ENCODE measurements at places on chromosomes 2 and 18.

GRCh38 chr2:68302281-68302875 is 17.4 kb downstream of the CNRIP1 start:
- no peak for DNase-seq

GRCh38 chr2:49943944-49944778 is 789.8 kb upstream of the FSHR start:
- DNase-seq = no peak

GRCh38 chr2:201891676-201892075 is 85.3 kb downstream of the CDK15 start:
- no peak for DNase-seq

DNA sequence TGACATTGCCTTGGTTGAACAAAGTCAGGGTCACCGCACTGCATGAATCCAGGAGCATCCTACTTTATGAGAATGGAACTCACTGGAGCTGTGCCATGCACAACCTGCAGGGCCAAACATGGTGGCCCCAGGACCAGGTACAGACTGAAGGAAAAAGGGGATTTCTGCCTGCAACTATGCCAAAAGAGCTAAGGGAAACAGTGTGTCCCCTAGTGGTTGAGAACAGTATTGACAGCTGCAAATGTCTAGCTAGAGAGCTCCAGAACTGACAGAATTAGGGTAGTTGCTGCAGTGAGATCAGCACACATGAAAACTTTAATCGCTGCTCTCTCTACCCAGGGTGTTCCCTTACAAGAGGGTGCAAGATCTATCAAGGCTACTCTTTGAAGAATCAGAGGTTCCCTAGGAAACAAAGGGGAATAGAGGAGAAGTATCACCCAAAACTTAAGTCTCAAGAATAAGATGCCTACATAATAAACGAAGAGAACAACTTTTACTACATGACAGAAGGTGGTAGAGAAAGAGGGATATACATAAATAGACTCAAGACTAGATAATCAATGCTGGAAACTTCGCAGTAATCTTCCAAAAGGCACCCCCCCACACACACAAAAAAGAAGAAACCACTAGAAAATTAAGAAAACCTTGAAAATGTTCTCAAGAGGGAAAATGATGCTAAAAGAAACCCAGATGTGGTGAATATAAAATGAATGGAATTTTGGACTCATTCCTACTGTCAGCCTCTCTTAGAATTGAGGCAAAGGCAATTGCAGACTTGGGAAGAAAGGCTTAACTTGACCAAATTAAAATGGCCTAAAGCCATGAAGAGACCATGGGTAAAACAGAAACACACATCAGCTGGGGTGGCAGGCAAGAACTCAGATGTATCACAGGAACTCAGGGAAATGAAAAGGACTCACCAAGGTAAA is 43.6 kb upstream of the IHH start:
- DNase-seq = no peak

- no peak for DNase-seq
Measured at GRCh38 chr2:63054841-63055225, 4.2 kb downstream of the OTX1 start.

DNA sequence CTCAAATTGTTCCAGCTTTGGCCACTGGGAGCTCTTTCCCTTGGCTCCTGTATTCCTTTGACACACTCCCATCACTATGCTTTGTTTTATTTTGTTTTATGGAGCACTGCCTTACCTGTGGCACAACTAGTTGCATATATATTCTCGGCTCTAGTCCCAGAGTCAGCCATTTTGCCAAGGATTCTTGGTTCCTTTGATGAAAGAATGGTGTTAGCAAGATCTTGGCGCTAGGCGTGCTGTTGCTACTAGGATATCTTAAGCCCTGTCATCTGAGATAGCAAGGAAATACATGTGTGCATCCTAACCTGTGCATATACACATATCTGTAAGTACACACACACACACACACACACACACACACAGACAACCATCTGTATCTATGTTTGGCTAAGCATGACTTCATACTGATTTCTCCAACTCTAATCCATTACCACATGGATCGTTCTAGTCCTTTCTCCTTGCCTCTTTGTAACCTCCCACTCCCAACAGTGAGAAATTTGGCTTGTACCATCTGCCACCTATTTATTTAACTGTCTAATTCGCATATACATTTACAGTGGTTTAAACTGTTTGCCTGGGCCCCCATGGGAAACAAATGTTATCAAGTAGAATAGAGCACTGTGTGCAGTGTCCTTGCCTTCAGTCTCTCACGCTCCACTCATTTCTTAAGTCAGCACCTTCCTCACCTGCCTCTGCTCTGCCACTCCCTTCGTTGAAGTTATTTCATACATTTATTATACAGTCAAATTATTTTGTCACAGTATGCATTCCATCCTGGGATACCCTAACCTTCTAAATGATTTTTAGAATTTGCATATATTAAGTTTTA is 137.5 kb upstream of the MAP3K20 start:
- DNase-seq = no peak

DNA sequence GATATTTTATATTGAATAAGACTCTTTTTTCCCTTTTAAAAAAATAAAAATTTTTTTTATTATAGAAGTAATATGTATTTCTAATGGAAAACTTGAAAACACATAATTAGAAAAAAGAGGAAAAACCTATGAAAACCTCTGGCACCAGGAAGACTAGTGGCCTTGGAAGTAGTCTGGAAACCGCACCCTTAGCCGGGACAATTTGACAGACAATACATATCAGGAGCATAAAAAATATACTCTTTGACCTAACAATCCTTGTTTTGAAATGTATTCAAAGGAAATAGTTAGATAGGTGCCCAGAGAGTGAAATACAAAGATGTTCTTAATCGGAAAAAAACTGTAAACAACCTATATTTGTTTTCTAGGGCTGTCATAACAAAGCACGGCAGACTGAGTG is 34.9 kb upstream of the FAM117B start:
- no peak for DNase-seq

DNA sequence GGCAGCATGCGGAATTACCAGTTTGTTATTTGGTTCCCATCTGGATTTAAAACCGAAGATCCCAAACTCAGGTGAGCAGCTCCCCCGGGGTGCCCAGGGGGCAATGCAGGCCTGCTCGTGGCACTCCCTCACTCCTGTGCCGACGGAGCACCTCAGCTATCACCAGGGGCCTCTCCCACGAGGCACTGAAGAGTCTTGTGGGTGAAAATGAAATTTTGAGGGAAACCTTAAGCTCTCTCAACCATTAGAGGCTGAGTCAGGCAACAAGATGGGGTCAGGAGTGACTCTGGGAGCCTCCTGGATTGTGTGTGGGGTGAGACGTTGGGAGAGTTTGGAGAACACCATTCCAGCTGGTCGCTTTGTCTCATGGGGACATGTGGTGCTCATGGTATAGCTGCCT is 189.0 kb downstream of the PRKCE start:
- no peak for DNase-seq

- DNase-seq = no peak
Measured at GRCh38 chr2:229641676-229642075, 72.7 kb downstream of the DNER start.

- DNase-seq = no peak
Measured at GRCh38 chr2:149164827-149165226, 126.3 kb downstream of the LYPD6B start.

GRCh38 chr18:62838475-62839098 is 123.2 kb downstream of the PHLPP1 start:
- no peak for DNase-seq

DNA sequence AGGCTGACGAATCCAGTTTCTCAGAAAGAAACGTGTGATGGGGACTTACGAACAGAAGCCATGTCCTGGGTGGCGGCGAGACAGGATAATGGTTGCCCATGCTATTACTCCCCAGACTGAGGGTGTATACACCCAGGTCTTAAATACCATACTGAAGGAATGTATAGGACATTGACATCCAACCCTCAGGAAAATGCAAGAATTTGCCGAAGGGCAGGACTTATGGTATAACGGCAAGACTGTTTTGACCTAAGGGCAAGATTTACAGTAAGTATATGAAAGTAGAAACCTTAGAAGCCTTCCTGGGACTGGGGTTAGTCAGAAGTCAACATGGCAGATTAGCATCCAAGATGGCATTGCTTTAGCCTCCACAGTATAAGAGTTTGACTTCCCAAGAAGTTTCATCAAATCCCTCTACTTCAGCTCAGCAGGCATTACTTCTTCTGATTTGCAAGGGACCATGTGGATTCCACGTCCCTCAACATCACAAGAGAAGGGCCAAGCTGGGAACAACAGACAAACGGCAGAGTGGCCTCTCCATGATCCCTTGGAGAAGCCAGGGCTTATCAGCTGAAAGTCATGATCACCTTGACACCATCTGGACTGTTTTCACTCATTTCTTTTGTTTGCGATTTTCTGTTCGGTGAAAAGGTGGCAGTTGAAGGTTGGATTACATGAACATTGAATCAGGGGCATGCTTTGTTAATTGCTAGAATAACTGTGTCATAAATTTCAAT is 21.1 kb downstream of the ST3GAL5 start:
- no peak for DNase-seq

GRCh38 chr2:148979919-148980277 is 58.6 kb upstream of the LYPD6B start:
- DNase-seq = no peak

GRCh38 chr2:122031544-122032263 is 276.3 kb downstream of the TSN start:
- DNase-seq = no peak

GRCh38 chr2:28568036-28568435 is 72.2 kb downstream of the PLB1 start:
- DNase-seq = no peak

DNA sequence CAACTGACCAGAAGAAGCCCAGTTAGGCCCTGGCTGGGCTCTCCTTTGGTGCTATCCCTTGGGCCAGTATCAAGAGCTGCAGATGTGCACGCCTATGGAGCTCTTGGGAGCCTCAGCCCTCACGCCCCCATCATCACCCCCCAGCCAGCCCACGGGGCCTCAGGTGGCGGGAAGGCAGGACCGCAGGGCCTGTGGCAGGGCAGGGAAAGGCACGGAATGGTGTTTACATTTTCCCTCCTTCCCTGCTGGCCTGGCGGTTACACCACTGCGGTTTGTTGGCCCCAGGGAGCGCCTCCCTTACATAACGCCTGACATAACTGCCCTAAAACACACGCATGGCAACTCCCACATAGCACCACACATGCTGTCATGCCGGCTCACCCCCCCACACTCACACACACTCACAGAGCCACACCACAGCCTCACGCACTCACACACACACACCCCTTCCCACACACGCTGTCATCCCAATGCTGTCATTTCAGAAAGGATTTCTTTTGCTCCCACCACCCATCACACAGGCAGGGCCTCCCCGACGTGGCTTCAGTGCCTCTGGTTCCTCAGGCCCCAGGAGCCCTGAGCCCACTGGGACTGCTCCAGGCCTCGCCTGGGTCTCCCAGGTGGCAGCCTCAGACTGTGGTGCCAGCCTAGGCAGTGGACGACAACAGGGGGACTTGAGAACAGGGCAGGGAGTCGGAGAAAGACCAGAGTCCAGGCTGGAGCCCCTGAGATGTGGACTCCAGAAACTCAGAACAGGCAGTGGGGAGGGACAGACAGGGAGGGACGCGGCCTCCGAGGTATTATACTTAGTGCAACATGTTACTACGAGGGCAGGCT is 15.7 kb downstream of the ZFP36L2 start:
- no peak for DNase-seq

GRCh38 chr18:79477711-79478483 is 82.2 kb downstream of the NFATC1 start:
- no peak for DNase-seq

DNA sequence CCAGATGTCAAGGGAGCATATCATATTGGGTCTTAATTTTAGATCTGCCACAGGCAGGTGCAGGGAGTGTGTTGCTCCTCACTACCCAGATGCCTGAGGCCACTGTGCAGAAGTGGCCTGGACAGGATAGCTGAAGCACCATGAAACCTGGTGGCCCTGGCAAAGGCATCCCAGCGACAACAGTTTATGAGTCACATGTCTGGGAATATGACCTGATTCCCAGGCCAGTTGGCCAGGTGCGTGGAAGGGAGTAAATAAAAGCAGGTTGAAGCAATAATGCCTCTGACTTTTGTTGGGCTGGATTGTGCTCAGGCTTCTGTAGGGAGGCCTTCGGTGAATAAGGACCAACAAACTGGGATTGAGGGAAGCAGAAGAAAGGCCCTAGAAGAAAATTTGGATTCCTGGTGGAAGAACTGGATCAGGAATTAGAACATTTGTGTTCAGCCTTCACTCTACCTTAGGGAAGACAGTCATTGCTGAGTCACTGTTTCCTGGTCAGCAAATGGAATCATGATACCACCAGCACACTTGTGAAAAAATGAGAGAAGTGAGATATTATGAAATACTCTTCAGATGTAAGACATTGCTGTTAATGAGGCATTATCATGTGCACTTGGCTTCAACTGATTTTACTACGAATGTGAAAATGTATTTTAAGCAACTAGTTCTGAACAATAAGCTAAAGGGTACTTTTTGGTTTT is 78.4 kb upstream of the ZNF516 start:
- DNase-seq = no peak

DNA sequence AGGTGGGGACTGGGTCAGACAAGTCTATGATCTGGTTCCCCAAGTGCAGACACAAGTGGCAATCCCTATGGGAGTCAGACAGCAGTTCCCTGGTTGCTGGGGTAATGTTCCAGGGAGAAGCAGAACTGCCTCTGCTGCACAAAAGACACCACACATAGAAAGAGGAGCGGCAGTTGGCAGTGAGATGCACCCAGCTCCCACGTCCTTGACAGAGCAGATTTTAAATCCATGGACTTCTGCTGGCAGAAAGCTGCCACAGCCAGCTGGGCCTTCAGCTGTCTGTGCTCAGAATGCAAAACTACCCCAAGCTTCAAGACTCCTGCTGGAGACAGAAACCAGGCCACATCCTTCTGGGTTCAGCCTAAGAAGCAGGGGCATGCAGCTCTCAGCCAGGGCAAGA is 147.2 kb downstream of the ETAA1 start:
- DNase-seq = no peak

GRCh38 chr2:191015239-191015638 is 1.3 kb upstream of the STAT1 start:
- DNase-seq = no peak

GRCh38 chr2:38835990-38836389 is 39.7 kb downstream of the DHX57 start:
- no peak for DNase-seq

DNA sequence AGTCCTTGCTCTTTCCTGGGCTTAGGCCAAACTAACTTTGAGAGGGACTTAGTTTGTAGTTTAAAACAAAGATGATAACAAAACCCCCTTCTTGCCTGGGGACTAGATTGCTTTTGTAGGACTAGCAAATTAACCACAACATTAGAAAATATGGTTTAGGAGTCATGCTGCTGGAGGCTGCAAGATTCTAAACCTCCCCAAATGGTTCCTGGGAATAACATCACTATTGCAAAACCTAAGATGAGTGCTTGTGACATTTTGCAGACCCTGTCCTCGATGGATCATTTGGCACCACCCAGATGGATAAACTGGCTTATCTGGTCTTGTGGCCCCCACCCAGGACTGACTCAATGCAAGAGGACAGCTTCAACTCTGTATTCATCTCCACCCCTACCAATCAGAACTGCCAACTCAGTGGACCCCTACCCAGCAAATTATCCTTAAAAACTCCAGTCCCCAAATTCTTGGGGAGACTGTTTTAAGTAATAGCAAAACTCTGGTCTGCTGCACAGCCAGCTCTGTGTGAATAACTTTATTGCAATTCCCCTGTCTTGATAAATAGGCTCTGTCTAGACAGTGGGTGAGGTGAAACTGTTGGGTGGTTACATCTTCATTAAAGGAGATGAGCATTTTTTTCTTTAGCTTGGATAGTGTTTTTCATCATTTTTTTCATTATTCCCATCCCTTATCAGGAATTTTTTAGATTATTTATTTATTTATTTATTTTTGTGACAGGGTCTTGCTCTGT is 58.9 kb downstream of the SPTBN1 start:
- no peak for DNase-seq

All from stimulated activated CD8-positive, alpha-beta memory T cell treated with anti-CD3 and anti-CD28 coated beads, Interleukin-4, amount 100 ng/mL, for 1 hour (primary cell).